ENCODE measurements at places on chromosomes 4 and X.
A peak's percentile ranks its signal among the peaks of the same experiment; 100 is the strongest.

GRCh38 chrX:135484641-135485289 lies 35.7 kb upstream of the INTS6L start:
- DNase-seq, result peak; percentile 46

DNA sequence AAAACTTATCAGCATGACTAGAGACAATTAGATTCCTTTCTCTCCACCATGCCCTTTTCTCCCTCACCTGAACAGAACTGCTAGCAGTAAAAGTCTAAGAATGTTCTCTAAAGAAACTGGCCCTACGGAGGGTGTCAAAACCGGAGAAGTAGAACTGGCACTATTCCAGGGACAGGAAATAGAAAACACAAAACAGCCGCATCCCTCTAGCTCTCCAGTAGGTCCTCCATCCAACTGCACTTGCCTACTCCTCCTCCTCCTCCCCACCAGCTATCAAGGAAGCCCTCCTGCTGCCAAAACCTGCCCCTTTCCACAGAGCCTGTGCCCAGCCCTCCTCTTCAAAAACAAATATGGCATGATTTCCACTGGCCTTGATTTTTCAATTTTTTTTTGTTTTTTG lies 28.4 kb downstream of the FUNDC1 start:
- DNase-seq, result no peak

DNA sequence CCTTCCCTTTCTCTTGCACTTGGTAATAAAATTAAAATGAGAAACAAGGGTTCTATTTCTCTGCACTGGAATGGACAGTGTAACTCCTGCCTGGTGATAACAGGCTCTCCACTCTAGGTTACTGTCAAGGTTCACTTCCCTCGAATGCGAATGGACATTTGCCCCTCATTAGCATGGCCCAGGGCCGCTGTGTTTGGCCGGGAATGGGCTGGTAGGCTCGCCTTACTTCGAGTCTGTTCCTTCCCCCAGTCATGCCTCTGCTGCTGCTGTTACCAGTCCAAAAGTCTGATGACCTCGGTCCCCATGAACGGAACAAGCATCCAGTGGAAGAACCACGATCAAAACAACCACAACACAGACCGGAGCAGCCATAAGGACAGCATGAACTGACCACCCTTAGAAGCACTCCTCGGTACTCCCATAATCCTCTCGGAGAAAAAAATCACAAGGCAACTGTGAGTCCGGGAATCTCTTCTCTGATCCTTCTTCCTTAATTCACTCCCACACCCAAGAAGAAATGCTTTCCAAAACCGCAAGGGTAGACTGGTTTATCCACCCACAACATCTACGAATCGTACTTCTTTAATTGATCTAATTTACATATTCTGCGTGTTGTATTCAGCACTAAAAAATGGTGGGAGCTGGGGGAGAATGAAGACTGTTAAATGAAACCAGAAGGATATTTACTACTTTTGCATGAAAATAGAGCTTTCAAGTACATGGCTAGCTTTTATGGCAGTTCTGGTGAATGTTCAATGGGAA lies 61.5 kb downstream of the EDNRA start:
- no peak for DNase-seq

DNA sequence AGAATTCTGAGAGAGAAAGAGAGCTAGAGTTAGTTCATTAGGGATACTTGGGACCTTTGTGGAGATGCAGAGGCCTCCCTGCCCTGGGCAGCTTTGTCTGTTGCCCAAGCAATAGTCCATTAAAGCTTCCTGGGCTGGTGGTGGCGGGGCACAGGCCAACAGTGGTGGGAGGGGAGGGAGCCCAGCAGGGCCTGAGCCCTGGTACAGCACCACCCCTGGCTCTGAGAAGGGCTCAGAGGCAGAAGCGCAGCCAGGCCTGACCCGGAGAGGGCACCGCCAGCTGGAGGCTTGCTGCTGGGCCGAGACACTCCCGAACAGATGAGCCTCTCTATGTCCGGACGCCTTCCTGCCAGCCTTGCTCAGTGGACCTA lies 65.3 kb downstream of the EFNB1 start:
- no peak for DNase-seq

DNA sequence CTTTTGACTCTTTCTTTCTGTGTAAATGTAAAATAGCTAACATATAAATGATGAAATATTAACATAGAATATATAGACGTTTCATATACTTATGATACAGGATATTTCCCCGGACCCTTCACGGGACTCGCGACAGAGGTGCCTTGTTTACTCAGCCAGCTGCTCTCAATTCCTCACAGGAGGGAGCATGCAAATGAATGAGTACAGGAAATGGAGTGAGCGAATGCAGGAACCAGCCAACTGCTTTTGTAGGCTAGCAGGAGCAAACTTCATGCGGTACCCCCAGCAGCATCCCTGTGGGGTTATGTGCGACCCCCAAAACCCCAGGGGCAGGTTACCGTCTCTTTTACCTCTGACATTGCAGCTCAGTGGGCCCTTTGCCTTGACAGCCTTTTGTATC lies 110.3 kb upstream of the PDHA2 start:
- DNase-seq, result no peak

Data from hematopoietic multipotent progenitor cell treated with erythropoietin and hydrocortisone succinate and interleukin-3 and kit ligand, for 17 days (in vitro differentiated cells).